ENCODE measurements at places on chromosomes 16 and 17.

- no peak for DNase-seq
Observed at GRCh38 chr17:27600471-27600870, 30.5 kb upstream of the LGALS9 start.

GRCh38 chr17:69669441-69670178, 255.1 kb downstream of the MAP2K6 start:
- DNase-seq, result no peak

GRCh38 chr17:10309003-10309974, 63.5 kb downstream of the MYH13 start:
- DNase-seq, result no peak

DNA sequence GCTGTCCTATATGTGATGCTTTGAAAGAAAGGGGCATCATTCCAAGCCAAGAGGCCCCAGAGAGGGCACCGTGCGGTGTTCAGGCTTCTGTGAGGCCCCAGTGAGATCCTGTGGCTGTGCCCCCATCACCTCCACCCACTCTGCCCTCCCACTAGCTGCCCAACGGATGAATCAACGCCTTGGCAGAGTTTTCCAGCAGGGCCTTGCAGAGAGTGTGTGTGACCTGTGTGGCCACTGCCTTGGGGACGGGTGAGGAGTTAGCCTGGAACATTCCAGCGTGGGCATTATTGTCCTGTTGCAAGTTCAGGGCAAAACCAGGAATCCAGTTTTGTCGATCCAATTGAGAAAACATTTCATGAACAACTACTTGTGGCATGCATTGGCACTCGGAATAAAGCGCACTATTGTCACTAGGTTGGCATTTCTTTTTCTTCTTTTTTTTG, 53.7 kb downstream of the SF3B3 start:
- no peak for DNase-seq

GRCh38 chr16:23729503-23730424, 16.7 kb upstream of the ERN2 start:
- DNase-seq, result no peak

DNA sequence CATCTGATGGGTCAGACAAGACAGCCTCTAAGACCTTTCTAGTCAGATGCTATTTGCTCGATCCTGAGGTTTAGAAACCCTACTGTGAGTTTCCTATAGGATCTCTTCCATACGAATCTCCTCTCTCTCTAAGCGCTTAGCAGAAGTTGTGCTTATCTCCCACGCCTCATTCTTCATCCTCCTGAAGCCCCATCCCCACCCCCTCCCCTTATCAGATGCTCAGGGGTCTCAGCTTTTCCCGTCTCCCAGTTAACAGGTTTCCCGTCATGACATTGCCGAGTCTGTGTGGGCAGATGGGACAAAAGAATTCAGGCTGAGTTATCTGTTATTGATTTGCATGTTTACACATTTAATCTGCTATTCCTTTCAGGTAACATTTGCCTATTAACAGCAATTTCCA, 99.0 kb upstream of the PIRT start:
- DNase-seq, result no peak

DNA sequence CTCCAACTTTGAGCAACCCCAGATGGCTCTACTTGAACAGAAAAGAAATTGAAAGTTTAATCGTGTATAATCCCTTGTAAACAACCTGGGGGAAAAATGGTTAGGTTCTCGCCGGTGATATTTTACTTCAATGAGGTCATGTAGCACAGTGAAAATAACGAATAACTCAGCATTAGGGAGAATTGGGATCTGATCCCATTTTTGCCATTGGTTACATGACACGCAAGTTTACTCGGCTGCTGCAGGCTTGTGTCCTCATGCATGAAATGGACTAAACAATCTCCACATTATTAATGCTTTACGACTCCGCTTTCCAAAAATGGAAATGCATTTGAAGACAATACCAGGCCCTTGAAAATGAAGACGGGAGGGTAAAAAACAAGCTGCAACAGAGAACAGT, 45.5 kb upstream of the LRRC37A3 start:
- DNase-seq, result no peak

DNA sequence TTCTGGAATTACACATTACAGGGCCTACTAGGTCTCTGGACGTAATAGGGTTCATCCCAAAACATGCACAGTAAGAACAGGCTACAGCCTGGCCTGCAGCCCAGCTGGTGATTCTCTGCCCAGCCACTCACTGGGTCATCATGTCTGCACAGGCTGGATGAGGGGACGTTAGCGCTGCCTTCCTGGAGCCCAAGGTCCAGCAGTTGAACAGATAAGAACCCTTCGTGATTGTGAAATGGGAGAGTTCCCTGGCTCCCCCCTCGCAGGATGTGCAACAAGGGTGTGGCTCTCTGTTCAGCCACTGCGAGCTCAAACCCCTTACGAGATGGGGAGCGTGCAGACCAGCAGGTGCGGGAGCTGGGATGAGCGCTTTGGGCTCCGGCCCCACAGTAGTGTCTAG, 200.0 kb upstream of the CDH5 start:
- no peak for DNase-seq

DNA sequence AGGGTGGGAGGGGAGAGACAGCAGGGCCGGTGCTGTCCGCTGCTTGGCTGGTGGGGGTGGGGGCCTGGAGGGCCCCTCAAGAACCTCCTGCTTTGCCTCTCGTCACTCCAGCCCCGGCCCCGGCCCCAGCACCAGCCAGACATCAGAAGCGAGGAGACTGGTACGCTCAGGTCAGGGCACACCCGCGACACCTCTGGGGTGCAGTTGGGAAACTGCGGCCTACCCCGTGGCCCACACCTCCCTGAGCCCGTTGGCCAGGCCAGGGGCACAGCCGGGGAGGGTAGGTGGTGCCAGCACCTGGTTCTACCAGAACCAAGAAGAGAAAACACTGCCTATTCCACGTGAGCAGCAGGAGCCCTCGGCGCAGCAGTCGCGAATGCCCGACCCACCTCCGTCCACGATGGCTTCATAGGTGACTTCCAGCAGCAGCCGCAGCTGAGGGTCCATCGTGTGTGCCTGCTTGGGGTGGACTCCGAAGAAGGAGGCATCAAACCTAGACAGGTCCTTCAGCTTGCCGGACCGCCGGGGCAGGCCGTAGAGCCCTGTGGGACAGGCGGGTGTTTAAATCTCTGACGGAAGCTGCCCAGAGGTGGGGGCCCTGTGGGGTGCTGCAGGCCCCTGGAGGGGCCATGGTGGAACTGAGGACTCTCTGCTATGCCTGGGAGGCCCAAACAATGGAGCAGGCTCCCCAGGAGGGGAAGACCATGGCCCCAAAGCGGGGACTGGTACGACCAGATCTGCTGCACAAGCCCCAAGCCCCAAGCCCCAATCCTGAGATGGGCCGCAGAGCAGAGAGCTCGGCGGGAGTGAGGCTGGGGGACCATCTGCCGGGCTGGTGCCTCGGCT, 2.9 kb downstream of the FASN start:
- DNase-seq, result no peak

- DNase-seq, result peak; percentile 38
Observed at GRCh38 chr16:78437352-78437968, 338.0 kb downstream of the WWOX start.

GRCh38 chr17:7912927-7913524, 3.1 kb downstream of the RNF227 start:
- peak; percentile 72 for DNase-seq

- no peak for DNase-seq
Observed at GRCh38 chr17:15946611-15947120, 1.7 kb downstream of the ADORA2B start.

DNA sequence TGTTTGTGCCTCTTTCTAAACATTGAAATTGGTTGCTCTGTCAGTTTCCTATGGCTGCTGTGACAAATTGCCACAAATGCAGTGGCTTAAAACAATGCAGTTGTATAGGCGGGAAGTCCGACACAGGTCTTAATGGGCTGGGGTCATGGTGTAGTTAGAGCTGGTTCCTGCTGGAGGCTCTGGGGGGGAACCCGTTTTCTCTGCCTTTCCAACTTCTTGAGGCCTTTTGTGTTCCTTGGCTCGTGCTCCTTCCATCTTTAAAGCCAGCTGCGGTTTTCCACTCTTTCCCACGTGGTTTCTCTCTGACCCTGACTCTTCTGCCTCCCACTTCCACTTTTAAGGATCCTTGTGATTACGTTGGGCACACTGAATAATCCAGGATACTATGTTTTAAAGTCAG, 12.5 kb downstream of the EPN2 start:
- DNase-seq, result no peak

DNA sequence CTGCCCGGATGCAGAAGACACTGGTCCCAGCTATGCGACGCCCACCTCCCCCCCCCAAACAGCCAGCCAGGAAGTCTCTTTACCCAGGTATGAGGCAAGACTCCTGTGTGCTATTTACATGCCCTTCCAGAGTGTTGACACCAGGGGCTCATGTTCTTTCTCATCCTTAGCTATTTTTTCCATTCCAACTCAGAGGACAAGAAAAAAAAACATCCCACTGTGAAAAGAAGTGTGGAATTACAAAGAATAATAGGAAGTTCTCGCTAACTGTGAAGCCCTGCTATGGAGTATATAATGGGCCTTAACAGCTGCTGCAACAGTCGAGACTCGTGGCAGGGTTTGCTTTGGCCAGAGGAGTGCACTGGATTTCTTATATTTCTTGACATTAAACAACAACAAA, 584.9 kb downstream of the CDH13 start:
- DNase-seq, result no peak

GRCh38 chr17:29629839-29630238, 7.1 kb upstream of the CORO6 start:
- no peak for DNase-seq

GRCh38 chr17:64982139-64982915, 63.0 kb upstream of the LRRC37A3 start:
- DNase-seq, result no peak

- DNase-seq, result no peak
Observed at GRCh38 chr16:56360117-56361008, 65.0 kb downstream of the AMFR start.

- no peak for DNase-seq
Observed at GRCh38 chr17:77502626-77503292, 362.0 kb downstream of the SEC14L1 start.

- DNase-seq, result no peak
Observed at GRCh38 chr16:85755929-85756768, 5.3 kb upstream of the C16orf74 start.

DNA sequence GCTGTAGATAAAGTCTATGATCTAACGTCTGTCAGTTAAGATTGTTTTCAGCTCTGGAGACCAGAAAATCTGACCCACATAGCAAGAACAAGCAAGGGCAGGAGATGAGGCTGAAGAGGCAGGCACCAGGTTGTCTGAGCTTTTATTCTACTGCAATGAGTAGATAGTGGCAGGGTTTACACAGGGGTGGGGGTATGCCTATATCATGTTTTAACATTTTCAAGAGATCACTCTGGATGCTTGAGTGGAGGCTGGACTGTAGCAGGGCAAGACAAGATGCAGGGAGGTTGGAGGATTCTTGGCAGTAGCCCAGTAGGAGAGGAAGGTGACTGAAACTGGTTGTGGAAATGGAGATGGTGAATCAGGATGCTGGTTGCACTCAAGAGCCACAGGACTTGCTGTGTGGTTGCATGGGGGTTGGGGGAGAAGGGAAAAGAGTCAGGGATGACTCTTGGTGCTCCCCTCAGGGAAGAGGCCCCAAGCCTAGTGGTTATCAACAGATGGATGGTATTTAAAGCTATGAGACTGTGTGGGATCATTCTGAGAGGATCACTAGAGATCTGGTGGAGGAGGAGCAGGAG, 143.1 kb upstream of the KCNJ18 start:
- DNase-seq, result no peak

DNA sequence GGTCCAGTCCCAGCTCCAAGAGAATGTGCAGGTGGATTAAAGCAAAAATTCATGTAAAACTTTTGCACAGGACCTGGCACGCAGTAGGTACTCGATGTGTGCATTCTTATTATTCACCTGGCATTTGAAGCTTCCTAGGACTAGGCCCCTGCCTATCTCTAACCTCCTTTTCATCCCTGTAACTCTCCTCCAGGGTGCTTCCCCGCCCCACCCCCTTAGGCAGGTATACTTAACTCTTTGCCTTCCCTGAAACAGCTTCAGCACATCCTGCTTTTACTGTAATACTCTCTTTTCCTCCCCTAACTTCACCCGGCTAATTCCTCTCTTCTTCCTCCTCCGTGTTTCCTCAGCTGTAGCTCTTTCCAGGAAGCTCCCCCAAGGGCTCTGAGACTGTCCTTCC, 54.8 kb downstream of the CDK5R1 start:
- no peak for DNase-seq

DNA sequence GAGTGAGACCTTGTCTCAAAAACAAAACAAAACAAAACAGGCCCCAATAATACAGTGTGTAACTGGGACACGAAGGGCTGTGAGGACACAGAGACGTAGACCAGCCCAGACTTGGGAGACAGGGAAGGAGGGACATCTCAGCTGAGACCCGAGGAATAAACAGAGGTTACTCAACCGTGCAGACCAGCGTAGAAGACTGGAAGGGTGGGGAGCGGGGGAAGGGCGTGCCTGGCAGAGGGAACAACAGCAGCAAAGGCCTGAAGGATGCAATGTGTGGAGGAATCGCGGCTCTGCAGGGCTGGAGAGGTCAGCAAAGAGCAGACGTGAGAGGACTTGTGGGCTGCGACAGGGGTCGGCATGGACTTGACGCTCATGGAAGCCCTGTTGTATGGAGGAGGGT, 11.6 kb upstream of the CES4A start:
- no peak for DNase-seq

- DNase-seq, result no peak
Observed at GRCh38 chr16:63684149-63685101, 1437.4 kb downstream of the CDH11 start.

GRCh38 chr17:79621151-79621943, 10.5 kb upstream of the RBFOX3 start:
- no peak for DNase-seq

DNA sequence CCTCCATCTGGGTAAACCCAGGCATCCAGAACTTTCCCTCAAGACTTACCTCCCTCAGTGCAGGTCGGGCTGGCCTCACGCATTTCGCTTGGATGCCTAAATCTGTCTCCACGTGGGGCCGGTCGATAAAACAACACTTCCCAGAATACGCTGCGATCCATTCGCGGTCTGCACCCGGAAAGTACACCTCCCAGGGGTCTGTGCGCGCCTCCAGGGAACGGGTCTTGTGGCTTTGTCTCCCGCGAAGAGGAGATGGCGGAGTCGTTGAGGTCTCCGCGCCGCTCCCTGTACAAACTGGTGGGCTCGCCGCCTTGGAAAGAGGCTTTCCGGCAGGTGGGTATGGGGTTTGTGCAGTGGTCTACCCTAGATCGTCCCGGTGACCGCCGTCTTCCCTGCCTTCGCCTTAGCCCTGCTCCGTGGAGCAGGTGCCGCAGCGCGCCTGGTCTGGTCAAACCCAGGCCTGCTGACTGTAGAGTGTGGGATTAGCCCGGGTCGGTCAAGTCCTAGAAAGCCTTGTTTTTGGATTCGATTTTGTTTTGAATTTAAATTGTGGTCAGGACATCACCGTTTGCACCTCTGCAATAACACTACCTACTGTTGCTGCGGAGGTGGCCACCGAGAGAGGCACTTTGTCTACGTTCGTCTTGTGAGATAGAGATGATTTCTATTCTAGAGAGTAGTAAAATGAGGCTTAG, at the start of gene RPAIN:
TSS of gene RPAIN (plus strand) at position 224 of the 695 bp plus-strand sequence. CDS start at position 253, 29 bp downstream.
- peak; percentile 88 for DNase-seq

GRCh38 chr16:53898993-53899392, 195.0 kb downstream of the FTO start:
- no peak for DNase-seq

GRCh38 chr17:81523402-81524038, 4.7 kb upstream of the FSCN2 start:
- no peak for DNase-seq

- peak; percentile 66 for DNase-seq
Observed at GRCh38 chr17:66301864-66302741, at the start of gene PRKCA. PRKCA (plus strand) TSS chr17:66302613.

All from CD4-positive, alpha-beta T cell treated with Interferon alpha-2 for 1 hour (primary cell).